ENCODE measurements at places on chromosomes 2 and 18.

DNA sequence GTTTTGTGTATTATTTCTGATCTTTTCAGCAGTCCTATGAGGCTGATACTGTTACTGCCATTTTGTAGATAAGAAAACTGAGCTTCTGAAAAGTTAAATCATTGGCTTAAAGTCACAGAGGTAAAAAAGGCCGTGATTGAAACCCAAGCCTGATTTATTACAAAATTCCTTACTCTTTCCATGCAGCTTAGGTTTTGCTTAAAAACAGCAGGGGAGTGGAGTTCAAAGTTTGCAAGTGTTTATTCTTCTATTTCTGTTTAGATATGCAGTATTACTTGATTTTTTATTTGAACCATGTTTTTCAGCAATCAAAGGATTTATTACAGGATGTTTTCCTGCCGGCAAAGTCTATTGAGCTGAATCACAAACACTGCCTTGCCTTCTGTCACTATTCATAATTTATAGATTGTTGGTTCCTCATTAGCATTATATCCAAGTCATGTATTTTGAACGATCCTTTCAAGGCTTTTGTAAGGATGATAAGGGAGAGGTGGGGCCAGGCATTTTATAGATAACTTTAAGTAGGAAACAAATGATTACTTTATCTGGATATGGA lies 31.9 kb upstream of the MSTN start:
- no peaks in the 10 kb centered on the region for H3K36me3 ChIP-seq
- DNase-seq: no peak
- no peaks in the 10 kb centered on the region for H3K4me1 ChIP-seq
- H3K27ac ChIP-seq: no peak overlapping the region
- H3K27me3 ChIP-seq: no peaks in the 10 kb centered on the region
- no peak overlapping the region for H3K4me3 ChIP-seq

DNA sequence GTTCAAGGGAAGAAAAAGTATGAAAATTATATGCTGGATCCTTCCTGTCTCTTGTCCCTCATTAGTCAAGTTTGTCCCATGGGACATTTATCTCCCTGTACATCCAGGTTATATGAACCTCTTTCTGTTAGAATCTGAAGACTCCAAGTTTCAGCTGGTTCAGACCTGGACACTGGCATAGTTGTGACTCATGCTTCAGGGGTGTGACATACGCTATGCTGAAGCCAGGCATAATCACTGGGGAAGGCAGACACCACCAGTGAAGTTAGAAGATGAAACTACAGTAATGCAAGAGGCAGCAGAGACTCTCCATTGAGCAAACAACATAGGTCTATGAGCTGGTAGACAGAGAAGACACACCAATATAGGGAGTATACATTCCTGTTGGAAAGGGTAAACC lies 269.7 kb upstream of the SLC8A1 start:
- H3K27me3 ChIP-seq: no peaks in the 10 kb centered on the region
- H3K36me3 ChIP-seq: no peaks in the 10 kb centered on the region
- DNase-seq: no peak
- no peak overlapping the region for H3K27ac ChIP-seq
- H3K4me1 ChIP-seq: no peaks in the 10 kb centered on the region
- no peak overlapping the region for H3K4me3 ChIP-seq

DNA sequence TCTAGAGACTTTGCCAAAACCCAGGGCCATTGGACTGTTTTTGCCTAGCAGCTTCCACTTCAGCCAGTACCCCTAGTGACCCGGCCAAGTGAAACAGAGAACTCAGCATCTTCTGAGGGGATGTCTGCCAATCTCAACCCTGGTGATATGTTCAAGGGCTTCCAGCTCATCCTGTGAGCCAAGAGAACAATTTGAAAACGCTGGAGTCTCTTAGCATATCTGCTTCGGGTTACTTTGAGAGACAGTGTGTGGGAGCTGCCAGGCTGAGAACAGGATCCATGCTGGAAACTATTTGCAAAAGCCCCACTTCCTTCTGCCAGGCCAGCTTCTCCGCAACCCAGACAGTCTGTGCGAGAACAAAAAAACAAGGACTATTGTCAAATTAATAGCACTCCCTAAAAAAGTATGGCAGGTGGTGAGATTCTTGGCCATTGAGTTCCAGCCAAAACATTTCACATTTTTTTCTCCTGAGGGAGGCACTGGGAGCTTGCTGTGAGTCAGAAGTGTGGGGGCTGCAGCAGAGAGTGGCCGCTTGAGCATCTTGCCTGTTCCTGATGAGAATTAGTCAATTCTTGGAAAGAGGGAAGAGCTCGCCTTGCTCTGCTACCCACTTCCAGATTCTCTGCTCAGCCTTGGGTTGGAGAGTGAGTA lies 395.6 kb upstream of the TRIB2 start:
- no peaks in the 10 kb centered on the region for H3K27me3 ChIP-seq
- no peaks in the 10 kb centered on the region for H3K36me3 ChIP-seq
- H3K4me3 ChIP-seq: no peak overlapping the region
- no peak for DNase-seq
- no peaks in the 10 kb centered on the region for H3K4me1 ChIP-seq

DNA sequence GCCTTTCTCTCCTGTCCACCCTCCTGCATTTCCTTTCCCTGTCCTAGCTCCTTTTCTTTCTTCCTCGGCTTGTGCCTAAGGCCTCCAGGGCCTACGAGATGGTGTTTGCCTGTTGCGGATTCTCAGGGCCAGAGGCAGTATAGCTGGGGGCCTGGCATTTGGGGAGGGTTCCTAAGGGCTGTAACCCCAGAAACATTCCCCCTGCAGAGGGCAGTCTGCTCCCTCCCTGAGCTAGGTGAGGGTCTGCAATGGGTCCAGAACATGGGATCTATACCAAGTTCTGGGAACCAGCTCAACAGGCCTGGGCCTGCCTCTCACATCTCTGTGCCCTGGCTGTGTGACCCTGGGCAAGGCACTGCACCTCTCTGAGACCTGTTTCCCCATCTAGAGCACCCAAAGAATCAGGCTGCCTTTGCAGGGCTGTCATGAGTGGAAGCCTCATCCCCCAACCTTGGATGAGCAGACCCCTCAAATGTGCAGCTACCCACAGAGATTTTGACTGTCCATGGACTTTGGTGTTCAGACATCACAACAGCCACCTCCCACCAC lies 97.5 kb downstream of the GLI2 start:
- DNase-seq: no peak
- no peak overlapping the region for H3K27ac ChIP-seq
- no peaks in the 10 kb centered on the region for H3K27me3 ChIP-seq
- H3K4me1 ChIP-seq: no peaks in the 10 kb centered on the region

GRCh38 chr18:79373736-79374135 lies 22.0 kb upstream of the NFATC1 start:
- no peak overlapping the region for H3K4me3 ChIP-seq
- no peak overlapping the region for H3K27ac ChIP-seq
- no peak for DNase-seq
- H3K27me3 ChIP-seq: no peaks in the 10 kb centered on the region

DNA sequence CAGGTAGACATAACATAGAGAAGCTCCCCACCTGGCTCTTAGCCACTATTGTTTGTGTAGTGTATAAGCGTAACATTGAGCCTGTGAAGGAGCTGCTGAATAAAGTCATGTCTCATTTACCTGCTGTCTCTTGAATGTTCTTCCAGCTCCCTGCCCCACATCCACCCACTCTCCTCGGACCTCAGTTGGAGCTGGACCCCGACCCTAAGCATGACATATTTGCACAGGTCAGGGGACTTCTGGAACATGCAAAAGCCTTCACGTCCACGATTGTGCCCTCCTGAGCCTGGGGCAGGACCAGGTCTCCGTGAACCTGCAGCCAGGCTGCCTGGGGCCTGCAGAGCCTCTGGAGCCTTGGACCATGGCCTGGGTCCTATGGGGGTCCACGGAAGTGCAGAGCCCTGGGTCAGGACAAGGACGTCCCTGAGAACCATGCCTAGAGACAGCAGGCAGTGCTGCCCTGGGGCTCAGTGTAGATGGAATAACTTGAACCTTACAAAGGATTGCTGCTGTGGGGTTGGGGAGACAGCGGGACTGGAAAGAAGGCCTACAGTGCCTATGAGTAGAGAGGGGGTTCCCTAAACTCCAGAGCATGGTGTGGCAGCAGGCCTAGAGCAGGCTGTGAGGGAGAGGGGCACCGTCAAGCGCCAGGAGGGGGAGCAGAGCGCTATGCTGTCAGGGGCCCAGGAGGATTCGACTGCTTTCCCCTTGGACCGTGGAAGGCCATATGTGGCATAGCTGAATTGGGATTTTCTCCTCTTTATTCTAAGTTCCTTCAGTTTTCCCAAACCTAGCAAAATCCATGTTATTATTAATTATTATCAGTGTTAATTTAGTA lies 99.9 kb upstream of the ZNF236 start:
- no peak for DNase-seq
- H3K36me3 ChIP-seq: no peaks in the 10 kb centered on the region
- peaks cover 53% of the 10 kb centered on the region for H3K4me1 ChIP-seq
- H3K27ac ChIP-seq: no peak overlapping the region

- no peaks in the 10 kb centered on the region for H3K27me3 ChIP-seq
- DNase-seq: no peak
- no peak overlapping the region for H3K27ac ChIP-seq
- no peak overlapping the region for H3K4me3 ChIP-seq
- H3K4me1 ChIP-seq: no peaks in the 10 kb centered on the region
Observed at GRCh38 chr18:6773777-6774176, 44.3 kb downstream of the ARHGAP28 start.

DNA sequence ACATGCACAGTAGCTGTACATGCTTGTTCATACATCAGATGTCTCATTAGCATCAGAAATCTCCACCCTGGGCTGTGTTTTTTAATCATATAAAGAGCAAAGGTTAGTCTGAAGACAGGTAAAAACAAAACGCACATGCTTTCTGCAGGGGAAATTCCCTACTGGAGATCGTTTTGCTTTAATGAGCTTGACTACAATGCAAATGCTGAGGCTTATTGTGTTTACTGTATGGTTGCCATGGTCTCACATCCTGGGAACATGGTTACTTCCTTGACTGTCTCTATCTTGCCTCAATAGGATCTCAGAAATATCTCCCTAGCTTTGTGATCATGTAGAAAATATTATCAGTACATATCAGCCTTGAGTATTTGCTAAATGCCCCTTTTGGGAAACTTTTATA lies 336.5 kb upstream of the TFPI start:
- no peaks in the 10 kb centered on the region for H3K36me3 ChIP-seq
- no peak for DNase-seq

DNA sequence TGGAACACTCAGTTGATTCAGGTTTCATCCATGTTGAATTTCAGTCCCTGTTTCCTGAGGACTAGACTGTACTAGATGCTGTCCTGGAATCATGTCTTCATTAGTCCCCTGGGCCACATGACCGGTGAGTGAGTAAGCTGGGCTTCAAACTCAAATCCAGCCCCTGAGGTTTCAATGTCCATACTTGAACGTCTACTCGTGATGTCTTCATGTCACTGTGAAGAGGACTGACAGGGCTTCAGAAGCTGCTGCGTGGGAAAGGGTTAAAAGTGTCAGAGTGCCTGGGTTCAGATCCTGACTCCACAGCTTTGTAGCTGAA lies 101.2 kb downstream of the CDK15 start:
- H3K27ac ChIP-seq: no peak overlapping the region
- no peak overlapping the region for H3K4me3 ChIP-seq
- no peaks in the 10 kb centered on the region for H3K27me3 ChIP-seq
- H3K36me3 ChIP-seq: no peaks in the 10 kb centered on the region
- H3K4me1 ChIP-seq: peaks cover 10% of the 10 kb centered on the region

GRCh38 chr18:48777744-48778116 lies 173.0 kb downstream of the SMAD7 start:
- no peak overlapping the region for H3K27ac ChIP-seq
- DNase-seq: no peak
- no peaks in the 10 kb centered on the region for H3K27me3 ChIP-seq
- H3K36me3 ChIP-seq: no peaks in the 10 kb centered on the region

GRCh38 chr2:109318949-109319342 lies 189.9 kb downstream of the SH3RF3 start:
- H3K36me3 ChIP-seq: no peaks in the 10 kb centered on the region
- H3K27me3 ChIP-seq: no peaks in the 10 kb centered on the region
- peaks cover 12% of the 10 kb centered on the region for H3K4me1 ChIP-seq
- no peak overlapping the region for H3K4me3 ChIP-seq
- DNase-seq: no peak
- no peak overlapping the region for H3K27ac ChIP-seq

DNA sequence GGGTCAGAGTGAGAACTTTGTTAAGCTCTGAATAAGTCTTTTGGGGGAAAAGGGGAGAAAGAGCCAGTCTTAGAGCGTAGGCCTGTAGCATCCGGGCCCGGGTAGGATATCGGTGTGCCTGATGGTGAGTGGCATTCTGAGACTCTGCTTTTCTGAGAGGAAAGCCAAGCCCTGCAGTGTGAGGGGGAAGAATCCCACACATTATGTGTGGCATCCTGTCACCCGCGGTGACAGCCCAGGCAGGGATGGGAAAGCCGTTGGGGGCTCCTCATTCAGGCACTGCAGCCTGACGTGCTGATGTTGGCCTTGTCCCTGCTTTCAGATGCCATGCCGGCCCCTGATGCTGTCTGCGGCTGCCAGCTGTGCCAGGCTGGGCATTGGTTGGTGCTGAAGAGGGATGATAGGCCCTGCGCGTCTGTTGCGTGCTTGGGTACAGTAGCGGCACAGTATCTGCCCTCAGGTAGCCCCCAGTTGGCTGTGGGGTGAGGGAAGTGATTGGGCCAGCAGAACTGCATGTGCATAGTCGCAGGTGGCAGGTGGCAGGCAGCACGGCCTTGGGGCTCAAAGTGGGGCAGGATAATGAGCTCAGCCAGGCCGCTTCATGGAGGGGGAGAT lies 37.6 kb downstream of the GLI2 start:
- H3K36me3 ChIP-seq: no peaks in the 10 kb centered on the region
- H3K4me1 ChIP-seq: no peaks in the 10 kb centered on the region
- no peaks in the 10 kb centered on the region for H3K27me3 ChIP-seq
- H3K27ac ChIP-seq: no peak overlapping the region
- H3K4me3 ChIP-seq: no peak overlapping the region
- DNase-seq: no peak

- H3K36me3 ChIP-seq: no peaks in the 10 kb centered on the region
- H3K4me1 ChIP-seq: no peaks in the 10 kb centered on the region
- no peak for DNase-seq
- no peak overlapping the region for H3K4me3 ChIP-seq
- no peak overlapping the region for H3K27ac ChIP-seq
- no peaks in the 10 kb centered on the region for H3K27me3 ChIP-seq
Observed at GRCh38 chr2:136932700-136933099, 167.4 kb downstream of the THSD7B start.

DNA sequence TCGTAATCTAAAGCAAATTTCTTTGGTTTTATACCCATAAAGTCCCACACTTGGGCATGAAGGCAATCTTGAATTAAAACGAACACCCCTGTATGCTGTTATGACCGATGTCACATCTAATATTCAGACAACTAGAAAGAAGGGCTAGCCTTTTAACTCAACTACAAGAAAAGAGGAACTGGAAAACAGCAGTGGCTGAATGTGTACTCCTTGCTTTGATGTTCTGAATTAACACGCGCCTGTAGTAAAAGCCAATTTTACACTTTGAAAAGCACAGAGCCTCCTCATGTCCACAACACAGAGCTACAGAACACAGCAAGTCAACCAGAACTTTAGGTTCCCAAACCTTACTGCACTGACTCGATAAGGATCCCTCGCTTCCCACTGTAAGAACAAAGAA lies 147.6 kb downstream of the HDAC4 start:
- H3K27me3 ChIP-seq: no peaks in the 10 kb centered on the region
- DNase-seq: no peak
- H3K27ac ChIP-seq: no peak overlapping the region
- H3K36me3 ChIP-seq: peaks cover 4% of the 10 kb centered on the region

GRCh38 chr2:160517731-160518130 lies 24.1 kb upstream of the RBMS1 start:
- H3K27me3 ChIP-seq: no peaks in the 10 kb centered on the region
- no peaks in the 10 kb centered on the region for H3K36me3 ChIP-seq
- no peak for DNase-seq
- peaks cover 10% of the 10 kb centered on the region for H3K4me1 ChIP-seq
- H3K4me3 ChIP-seq: no peak overlapping the region
